SJSA1 (cell line): ENCODE measurements at places on chromosomes 3 and 15. TPM values are rescaled to one million over a fixed set of nuclear protein-coding genes. Genes with fewer than 3 reads are reported as not detected.

GRCh38 chr15:85758655-85758978 lies 36.1 kb downstream of the KLHL25 start:
- DNase-seq, result no peak

- no peak for DNase-seq
Observed at GRCh38 chr3:16906682-16907081, 21.9 kb downstream of the PLCL2 start.

DNA sequence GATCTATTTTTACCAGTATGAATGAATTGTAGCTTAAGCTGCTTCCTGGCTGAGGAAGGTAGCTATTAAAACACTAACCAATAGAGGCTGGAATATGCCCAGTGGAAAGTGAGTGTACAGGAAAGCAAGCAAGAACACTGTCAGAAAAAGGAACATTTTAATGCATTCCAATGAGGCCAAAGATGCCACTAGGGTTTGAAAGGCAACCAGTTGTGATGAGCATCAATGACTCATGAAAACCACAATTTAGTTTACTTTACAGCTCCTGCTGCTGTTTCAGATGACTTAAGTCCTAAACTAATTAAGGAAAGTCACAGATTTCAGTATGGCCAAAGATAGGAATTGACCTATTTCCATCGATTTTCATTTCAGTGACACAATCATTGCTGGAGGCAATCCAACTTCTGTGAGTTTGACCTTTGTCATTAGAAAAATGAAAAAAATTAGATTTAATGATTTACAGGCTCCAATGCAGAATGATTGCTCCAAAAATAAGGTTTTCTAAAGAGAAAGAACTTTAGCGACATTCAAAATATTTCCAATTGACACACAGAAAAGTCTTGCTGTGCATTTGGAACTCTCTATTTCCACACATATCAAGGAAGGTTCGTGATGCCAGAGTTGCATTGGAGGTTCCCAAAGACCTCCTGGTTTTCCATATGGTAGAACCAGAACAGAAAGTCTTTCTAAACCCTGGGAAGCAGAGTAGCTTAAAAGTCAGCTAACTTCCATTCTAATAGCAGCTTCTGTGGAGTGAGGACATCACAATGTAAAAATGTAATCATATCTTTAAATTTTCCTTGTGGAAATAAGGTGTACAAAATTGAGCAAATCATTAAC lies 103.0 kb downstream of the SUCNR1 start:
- peak; percentile 85 for DNase-seq

DNA sequence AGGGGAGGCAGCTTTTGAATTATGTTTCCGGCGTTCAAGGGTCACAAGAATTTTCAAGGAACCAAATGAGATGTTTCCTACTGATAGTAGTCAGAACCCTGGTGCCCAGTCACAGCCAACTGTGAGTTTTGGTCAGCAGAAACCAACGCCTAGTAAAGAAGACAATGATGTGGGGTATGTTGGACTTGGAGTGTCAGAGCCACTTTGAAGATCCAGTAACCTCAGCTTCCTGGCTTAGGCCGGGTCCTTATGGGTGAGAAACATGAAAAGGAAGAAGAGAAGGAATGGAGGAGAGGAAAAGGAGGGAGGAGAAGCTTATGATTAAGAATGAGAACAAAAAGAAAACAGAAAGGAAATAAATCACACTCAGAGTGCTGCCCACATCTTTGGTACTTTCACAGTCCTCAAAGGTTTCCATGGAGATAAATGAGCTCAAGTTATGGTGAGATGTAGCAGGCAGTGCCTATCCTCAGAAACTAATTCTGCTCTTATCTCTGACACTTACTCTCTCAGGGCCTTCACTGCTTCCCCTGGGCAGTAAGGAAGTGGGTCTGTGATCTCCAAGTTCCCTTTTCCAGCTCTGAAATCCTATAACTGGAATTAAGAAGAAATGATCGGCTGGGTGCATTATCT lies 2.0 kb upstream of the MCF2L2 start:
- DNase-seq, result no peak

DNA sequence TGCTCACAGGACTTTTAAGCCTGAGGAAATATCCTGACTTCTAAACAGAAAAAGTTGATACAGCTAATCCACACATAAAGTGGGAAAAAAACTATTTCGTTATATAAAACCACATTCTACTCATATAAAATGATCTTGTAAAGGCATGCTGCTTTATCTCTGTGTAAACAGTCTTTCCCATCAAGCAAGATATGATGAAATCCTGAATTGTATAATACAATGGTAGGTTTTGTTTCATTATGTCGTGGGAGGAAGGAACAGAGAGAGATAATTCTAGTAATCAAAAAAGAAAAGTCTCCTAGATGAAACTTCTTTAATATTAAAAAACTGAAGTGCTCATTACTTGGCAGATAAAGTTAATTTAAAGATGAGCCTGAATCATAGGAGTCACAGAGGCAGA lies 92.6 kb upstream of the SNTN start:
- no peak for DNase-seq

- no peak for DNase-seq
Observed at GRCh38 chr3:4571690-4572334, 78.7 kb downstream of the ITPR1 start.

DNA sequence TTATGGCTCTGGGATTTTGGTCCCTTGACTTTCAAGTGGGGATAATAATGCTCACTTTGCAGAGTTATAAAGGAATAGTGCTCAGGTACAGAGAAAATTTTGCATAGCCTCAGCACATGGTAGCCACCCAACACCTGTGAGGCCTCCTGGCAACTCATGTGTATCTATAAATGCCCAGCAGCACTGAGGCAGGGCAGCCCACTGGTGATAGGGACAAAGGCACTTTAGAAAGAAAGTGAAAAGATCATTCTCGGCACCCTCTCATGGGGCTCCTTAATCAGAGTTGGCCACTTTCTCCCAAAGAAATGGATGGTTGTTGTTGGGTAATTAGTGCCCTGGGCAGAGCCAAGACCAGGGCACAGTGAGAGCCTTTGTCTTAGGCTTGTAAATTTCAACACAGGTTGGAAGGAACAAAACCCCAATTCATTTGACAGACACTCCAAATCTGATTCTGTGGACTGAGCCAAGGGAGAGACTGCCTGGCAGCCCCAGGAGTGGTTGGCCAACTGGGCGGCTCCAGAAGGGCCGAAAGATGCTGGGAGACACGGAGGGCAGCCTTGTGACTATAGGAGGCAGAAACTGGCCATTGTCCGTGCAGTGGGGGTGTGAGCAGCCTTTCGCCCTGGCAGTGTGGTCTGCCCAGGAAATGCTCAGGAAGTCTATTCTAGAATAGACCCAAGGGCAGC lies 213.2 kb upstream of the RGMA start:
- DNase-seq, result peak; percentile 25

The RBMS3 gene
- total RNA-seq, result 31.7 and 47.0 TPM in 2 replicates

The GASK1A gene
- total RNA-seq, result not detected in 2 replicates
